CD4-positive, alpha-beta T cell treated with Interleukin-4 for 1 hour (primary cell): ENCODE measurements at places on chromosomes 2 and 18.
A peak's percentile ranks its signal among the peaks of the same experiment; 100 is the strongest.

- no peak for DNase-seq
Observed at GRCh38 chr2:118918017-118918416, 24.0 kb upstream of the MARCO start.

DNA sequence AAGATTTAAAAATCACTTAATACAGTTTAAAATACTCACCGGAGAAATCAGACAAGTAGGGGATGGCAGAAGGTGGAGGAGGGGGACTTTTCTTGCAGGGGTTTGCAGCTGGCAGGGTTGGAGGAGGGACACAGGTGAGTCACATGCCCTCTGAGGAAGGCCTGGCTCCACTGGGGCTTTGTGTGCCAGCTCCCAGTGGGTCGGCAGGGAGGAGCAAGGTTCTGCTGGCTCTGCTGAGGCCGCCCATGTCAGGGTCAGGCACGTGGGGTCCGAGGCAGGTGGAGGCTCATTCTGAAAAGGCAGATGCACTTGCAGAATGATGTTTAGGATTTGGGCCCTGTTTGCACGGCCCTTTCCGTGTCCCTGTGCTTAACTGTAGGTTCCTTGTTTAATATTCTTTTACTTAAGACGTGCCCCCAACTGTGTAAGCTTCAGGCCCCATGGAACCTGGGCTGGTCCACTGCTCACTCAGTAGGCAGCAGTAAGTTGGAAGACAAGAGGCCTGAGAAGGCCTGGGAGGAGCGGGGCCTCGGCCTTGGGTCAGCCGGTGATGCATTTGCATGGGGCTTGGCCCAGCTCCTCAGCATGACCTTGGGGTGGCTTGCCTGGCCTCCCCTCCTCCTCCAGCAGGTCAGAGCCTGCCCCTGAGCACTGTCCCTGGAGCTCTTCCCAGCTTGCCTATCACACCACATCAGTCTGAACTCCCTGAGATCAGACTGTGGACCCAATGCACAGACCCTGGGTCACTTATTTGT, 141.0 kb downstream of the GLI2 start:
- no peak for DNase-seq

DNA sequence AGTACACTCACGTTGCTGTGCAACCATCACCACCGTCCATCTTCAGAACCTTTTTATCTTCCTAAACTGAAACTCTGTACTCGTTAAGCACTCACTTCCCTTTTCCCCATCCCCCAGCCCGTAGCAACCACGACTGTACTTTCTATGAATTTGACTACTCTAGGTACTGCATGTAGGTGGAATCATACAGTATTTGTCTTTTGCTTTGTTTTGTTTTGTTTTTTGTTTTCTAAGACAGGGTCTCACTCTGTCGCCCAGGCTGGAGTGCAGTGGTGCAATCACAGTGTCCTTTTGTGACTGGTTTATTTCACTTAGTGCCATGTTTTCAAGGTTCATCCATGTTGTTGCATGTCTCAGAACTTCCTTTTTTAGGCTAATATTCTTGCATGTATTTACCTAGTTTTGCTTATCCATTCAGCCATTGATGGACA, 7.0 kb upstream of the TYMS start:
- peak; percentile 27 for DNase-seq

GRCh38 chr2:163155279-163155883, 316.8 kb upstream of the KCNH7 start:
- DNase-seq: peak; percentile 1

DNA sequence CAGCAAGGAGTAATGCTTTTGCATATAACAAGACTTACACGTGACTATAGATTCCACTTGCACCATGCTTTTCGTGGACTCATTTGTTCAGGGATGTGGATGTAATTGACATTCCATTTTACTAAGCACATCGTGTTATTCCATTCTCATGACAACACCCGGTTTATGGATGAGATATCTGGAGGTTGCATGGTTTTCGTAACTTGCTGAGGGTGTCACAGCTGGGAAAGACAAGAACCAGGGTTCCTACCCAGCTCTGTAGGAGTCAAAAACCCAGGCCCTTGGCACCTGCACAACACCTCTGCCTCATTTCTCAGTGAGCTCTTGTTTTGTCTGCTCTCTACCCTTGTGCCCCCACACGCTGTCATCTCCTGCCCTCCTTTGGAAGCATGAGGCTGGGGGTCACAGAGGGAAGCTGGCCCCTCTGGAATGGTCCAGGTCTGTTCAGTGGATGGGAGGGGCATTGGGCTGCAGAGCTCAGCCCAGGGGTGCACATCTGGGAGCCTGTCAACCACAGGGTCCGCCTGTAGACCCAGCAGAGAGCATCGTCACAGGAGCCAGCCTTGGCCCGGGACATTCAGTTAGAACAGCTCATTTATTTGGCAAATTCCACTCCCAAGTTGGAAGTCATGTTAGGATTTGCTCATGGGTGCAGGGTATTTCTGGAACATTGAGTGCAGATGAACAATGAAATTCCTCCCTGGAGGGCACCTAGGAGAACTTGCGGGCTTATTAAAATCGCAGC, 120.1 kb upstream of the TWIST2 start:
- DNase-seq: no peak

DNA sequence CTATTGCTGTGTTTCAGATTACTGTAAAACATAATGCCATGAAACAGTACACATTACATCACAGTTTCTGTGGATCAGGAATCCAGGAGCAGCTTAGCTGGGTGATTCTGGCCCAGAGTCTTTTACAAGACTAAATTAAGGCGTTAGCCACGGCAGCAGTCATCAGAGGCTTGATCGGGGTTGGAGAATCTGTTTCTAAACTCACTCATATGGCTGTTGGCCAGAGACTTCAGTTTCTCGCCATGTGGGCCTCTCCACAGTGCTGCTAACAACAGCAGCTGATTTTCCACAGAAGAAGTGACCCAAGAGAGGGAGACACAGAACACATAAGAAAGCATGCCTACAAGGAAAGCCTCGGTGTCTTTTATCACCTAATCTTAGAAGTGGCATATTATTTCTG, 89.2 kb upstream of the MYO3B start:
- DNase-seq: no peak
